ENCODE measurements at places on chromosomes 13 and 19.

- no peak for DNase-seq
Observed at GRCh38 chr13:99179460-99179859, 21.2 kb upstream of the UBAC2 start.

DNA sequence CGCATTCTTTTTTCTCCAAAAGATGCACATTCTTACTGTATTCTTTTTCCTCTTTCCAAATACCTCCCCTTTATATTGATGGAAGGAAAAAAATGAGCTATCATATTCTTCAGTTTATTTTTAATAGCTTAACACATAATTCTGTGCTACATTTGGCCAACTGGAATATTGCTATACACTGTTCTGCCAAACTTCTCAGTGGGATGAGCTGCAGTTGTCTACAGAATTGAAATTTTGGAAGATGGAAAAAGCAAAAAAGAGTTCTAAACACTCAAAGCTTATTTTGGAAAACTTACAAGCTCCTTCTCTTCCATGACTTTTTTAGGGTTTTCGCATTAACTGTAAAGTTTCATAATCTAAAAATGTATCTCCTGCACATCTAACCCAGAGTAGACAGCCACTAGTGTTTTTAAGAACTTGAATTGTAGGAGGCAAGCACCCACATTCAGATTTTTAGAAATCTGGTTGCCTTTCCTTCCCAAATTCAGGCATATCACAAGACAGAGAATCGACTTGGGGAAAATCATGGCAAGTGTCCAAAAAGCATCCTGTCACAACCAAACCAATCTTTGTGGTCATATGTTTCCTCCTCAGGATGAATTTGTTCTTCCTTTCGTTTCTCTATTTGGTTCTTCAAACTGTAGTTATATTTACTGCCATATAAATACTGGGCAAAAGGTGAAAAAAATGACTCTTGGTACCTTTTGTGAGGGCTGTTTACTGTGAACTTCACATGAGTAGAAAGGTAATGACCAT is 111.4 kb upstream of the FRY start:
- DNase-seq, result no peak

- no peak for DNase-seq
Observed at GRCh38 chr13:107882708-107883560, 332.4 kb downstream of the LIG4 start.

GRCh38 chr13:59424661-59425060 is 739.1 kb downstream of the DIAPH3 start:
- DNase-seq, result peak; percentile 71

- DNase-seq, result no peak
Observed at GRCh38 chr13:106651442-106651841, 83.5 kb upstream of the ARGLU1 start.
